Ureter (tissue), 1 donor: ENCODE measurements at places on chromosomes 7 and 10.

DNA sequence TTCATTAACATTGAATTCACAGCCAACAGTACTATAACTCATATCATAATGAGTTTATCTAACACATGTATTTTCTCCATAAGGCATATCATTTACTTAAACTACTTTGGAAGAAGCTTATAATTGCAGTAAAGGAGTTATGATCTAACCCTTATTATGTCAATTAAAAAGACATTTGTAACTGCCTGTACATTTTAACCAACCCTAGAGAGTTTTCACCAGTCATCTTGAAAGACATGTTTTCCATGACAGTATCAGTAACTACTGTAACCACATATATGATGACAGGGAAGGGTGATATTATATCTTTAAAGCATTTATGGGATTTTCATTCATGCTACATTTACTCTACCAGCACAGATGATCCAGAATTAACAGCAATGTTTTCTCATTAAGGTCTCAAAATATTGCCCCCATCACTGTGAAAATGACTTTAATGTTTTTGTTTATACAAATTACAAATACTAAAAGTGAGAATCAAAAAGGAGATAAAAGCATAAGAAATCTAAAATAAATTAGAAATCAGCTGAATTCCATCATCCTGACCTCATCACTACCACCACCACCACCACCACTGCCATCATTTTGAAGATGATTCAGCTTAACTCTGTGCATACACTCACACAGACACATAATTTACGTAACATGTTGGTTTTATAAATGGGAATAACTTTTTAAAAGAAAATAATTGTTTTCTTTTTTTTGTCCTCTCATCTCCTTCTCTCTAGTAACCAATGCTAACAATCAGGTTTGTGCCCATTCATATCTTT is 53.6 kb downstream of the MKLN1 start:
- DNase-seq = no peak

DNA sequence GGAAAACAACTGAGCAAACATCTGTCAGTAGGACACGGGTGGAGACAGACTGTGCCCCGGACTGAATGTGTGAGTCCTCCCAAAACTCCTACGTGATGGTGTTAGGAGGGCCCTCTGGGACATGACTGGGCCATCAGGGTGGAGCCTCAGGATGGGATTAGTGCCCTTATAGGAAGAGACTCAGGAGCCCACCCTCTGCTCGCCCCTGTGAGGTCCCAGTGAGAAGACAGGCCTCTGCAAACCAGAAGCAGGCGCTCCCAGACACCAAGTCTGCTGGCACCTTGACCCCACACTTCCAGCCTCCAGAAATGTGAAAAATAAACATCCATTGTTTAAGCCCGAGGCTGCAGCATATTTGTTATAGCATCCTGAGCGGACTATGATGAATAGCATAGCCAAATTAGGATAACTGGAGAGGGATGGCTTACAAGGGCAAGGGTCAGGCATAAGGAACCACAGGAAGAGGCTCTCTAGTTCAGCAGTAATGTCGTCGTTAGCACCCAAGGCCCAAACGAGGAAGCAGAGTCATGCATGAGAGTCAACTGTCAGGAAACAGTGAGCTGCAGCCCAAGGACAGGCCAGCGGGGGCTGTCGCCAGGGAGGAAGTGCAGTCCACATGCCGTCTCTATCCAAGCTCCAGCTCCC is 50.6 kb downstream of the PTPRN2 start:
- DNase-seq = no peak

DNA sequence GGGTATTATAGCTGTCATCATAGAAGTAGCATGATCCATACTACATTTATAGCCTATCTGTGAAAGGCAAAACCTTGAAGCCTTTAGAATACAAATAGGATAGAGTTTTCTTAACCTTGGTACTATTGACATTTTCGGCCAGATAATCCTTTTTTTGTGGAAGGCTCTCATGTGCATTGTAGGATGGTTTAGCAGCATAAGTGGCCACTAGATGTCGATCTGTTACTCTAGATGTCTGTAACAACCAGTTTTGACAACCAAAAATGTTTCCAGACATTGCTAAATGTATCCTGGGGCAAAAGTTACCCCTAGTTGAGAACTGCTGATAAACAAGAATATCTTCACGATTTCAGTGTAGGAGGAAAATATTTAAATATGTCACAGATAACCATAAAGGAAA is 319.4 kb upstream of the GALNT17 start:
- DNase-seq = no peak

- DNase-seq = no peak
Measured at GRCh38 chr10:25616903-25617592, 317.0 kb upstream of the MYO3A start.

DNA sequence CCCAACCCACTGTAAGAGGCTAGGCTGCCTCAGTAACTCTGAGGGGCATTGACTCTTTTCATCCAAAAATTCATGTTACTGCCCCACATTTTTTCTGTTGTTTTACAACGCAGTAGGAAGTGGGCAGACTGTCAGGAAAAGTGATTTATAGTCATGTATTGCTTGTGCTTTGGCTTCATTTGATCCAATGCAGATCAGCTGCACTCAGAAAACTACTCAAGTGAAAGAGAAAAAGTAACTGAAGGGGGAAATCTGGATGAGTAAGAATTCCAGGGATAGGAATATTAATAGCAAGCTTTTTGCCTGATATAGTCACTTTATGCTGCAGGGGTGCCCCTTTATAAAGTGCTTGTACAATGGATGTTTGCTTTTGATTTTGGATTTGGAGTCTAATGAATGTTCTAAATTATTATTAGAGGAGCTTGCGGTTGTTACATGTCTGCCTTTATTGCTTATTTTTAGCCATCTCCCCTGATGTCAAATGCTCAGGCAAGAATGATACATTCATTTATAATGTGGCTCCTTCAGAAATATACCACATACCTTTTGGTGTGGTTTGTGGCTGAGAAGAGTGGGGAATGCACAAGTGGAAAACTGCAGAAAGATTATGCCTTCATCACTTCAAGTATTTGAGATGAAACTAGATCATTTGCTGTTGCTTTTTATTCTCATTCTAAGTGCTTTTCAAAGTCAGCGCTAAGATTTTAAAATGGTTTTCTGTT is 86.1 kb downstream of the EGFR start:
- DNase-seq = no peak

DNA sequence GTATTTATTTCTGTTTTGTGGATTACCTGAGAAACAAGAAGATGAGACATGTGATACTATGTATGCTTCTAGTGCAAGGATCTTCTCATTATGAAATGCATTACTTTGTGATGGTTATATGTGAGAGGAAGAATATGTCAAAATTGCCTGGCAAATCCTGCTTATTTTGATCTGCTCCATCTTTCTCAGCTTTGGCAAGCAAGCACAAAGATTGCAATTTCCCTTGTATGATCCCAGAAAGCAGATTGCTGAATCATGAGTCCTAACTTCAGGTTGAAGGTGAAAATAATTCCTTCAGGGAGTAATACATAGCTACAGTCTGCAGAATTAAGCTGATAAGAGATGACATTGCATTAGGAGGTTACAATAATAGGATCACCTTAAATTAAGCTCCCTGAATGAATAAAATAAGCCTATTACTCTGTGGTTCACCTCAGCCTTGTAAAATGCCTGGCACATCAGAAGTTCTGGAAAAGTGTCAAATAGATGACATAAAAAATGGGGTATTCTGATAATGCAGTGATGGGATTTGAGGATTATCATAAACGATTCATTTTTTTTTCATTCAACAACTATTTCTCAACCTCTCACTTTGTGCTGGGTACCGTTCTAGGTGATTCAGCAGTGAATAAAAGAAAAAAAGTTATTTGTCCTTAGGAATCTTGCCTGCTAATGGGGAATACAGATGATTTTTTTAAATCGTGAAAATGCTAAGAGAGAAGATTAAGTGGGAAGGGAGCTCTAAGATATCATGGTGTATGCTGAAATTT is 120.7 kb downstream of the CHN2 start:
- no peak for DNase-seq
